Common myeloid progenitor, CD34-positive (primary cell): ENCODE measurements at places on chromosomes 3 and 15.

GRCh38 chr3:160738048-160738447, 18.0 kb upstream of the PPM1L start:
- no peaks in the 10 kb centered on the region for H3K4me1 ChIP-seq
- no peaks in the 10 kb centered on the region for H3K36me3 ChIP-seq
- H3K27ac ChIP-seq, result no peak overlapping the region
- no peaks in the 10 kb centered on the region for H3K27me3 ChIP-seq
- peak; percentile 46 for DNase-seq
- no peak overlapping the region for H3K4me3 ChIP-seq

GRCh38 chr15:33292717-33293307, 18.0 kb upstream of the RYR3 start:
- H3K36me3 ChIP-seq, result no peaks in the 10 kb centered on the region

GRCh38 chr3:164832216-164832615, 246.1 kb downstream of the SI start:
- no peak for DNase-seq
- H3K27ac ChIP-seq, result no peak overlapping the region
- H3K36me3 ChIP-seq, result no peaks in the 10 kb centered on the region
- no peaks in the 10 kb centered on the region for H3K27me3 ChIP-seq
- H3K4me3 ChIP-seq, result no peak overlapping the region

DNA sequence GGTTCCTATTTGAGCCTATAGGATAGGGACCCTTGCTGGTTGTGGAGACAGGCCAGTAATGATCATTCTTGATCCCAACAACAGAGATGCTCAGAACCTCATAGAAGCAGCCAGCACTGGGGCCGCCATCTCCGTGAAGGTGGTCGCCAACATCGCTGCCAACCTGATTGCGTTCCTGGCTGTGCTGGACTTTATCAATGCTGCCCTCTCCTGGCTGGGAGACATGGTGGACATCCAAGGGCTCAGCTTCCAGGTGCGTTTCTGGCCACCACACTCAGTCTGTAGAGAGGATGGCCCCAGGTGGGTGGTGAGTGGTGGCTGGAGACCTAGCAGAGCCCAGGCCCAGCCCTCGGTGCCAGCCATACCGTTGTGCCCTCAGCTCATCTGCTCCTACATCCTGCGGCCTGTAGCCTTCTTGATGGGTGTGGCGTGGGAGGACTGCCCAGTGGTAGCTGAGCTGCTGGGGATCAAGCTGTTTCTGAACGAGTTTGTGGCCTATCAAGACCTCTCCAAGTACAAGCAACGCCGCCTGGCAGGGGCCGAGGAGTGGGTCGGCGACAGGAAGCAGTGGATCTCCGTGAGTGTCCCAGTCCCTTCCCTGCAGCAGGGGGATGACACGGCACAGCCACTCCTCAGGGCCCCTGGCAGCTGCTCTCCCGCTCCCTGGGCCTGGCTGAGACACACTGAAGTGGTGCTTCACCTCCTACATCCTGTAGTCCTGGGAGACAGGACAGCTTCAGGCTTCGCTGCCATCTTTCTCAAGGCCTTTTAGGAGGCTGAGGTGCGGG, 46.5 kb upstream of the PDE8A start:
- no peak overlapping the region for H3K27ac ChIP-seq
- no peak overlapping the region for H3K4me3 ChIP-seq
- H3K4me1 ChIP-seq, result no peaks in the 10 kb centered on the region
- no peak for DNase-seq
- no peaks in the 10 kb centered on the region for H3K36me3 ChIP-seq

DNA sequence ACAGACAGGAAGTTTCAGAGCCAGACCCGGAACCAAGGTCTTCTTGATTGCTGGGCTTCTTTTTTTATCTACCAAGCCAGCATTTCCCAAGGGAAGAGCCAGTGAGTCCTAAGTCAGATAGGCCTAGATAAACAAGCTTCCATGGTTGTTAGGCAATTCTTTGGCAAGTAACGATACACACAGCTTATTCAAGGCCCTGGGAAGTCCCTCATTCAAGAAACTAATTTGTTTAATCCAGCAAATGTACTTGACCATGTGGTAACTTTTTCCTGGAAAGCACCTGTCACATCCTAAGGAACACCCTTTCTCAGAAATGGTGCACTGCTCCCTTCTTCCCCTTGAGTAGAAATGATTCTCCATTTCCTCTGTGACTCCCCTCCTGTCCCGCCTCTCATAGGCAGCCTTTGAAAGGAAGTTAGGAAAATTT, 209.9 kb downstream of the ITPR1 start:
- no peaks in the 10 kb centered on the region for H3K27me3 ChIP-seq
- no peak for DNase-seq
- peaks cover 38% of the 10 kb centered on the region for H3K4me1 ChIP-seq
- H3K36me3 ChIP-seq, result peaks cover 81% of the 10 kb centered on the region
- H3K27ac ChIP-seq, result peak overlapping the region; percentile 51
- no peak overlapping the region for H3K4me3 ChIP-seq

DNA sequence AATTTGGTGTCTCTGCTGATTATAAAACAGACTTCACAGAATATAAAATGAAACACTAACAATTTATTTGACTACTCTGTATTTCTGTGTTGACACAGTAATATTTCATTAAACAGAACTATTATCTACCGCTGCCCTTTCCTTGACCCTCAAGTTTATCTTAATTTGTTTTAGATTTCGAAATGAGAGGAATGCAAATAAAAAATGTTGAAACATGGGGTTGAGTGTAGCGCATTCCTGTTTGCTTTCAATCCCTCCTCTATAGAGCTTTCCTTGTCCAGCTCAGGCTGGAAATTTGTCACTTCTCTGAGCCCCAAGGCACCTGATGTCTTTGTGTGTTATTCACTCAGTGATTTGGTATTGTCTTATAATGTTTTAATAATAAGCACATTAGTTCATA, 550.2 kb downstream of the ZBBX start:
- no peak overlapping the region for H3K27ac ChIP-seq
- H3K36me3 ChIP-seq, result no peaks in the 10 kb centered on the region
- no peak overlapping the region for H3K4me3 ChIP-seq
- H3K27me3 ChIP-seq, result no peaks in the 10 kb centered on the region

DNA sequence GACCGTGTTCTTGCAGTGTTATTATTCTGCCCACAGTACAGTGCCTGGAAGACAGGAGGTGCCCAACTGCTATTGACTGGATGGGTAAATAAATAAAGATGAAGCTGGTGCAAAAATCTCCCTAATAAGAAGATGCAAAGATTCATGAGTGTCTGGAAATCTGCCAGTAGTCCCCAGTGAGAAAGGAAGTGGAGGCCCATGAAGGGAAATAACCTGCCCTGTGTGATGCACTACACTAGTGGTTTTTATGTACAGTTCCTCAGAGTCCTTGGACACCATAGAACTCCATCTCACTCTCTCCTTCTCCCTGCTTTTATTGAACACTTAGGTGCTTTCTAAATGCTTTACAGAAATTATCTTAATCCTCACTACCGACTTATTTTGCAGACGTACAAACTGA, 8.3 kb upstream of the SUCLG2 start:
- no peak overlapping the region for H3K4me3 ChIP-seq
- DNase-seq, result peak; percentile 29
- H3K27ac ChIP-seq, result no peak overlapping the region
- no peaks in the 10 kb centered on the region for H3K4me1 ChIP-seq
- no peaks in the 10 kb centered on the region for H3K27me3 ChIP-seq
